ENCODE measurements at places on chromosomes 7 and 10.

DNA sequence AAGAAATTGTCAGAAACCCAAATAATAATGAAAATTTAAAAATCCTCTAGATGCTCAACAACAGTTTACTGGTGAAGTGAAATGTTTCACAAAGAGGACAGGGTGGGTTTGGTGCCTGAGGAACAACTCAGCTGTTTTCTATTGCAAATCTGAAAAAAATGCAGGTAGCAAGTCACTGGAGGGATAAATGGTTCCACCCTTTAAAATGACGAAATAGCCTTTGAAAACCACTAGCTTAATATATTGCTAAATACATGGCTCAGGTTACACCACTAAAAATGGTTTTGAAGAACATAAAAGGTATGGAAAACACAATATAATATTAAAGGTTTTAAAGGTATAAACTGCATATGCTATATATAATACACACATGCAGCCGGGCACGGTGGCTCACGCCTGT, 69.5 kb downstream of the LMBR1 start:
- DNase-seq: no peak

GRCh38 chr10:107924458-107924857, 760.0 kb upstream of the SORCS1 start:
- DNase-seq: no peak

GRCh38 chr10:132691711-132692153, 94.2 kb downstream of the NKX6-2 start:
- DNase-seq: no peak

GRCh38 chr7:36299823-36300341, 89.8 kb upstream of the ANLN start:
- no peak for DNase-seq

DNA sequence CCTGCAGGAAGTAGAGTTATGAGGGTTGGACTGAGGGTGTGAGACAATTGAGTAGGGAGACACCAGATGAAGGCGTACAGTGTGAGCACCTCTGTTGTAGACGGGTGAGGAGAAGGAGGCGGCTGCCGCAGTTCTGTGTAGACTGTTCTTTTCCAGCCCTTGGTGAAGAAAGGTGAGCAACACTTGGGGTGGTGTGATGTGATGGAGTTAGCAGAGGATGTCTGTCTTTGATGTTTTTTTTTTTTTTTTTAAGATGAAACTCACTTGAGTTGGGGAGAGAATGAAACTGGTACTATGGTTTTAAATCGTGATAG, 42.8 kb upstream of the RNF216 start:
- DNase-seq: no peak

Measured in mesenchymal stem cell (in vitro differentiated cells and primary cell).